ENCODE measurements at places on chromosomes 2 and 18.

- no peak for DNase-seq
Observed at GRCh38 chr2:33272001-33272400, 204.4 kb upstream of the RASGRP3 start.

DNA sequence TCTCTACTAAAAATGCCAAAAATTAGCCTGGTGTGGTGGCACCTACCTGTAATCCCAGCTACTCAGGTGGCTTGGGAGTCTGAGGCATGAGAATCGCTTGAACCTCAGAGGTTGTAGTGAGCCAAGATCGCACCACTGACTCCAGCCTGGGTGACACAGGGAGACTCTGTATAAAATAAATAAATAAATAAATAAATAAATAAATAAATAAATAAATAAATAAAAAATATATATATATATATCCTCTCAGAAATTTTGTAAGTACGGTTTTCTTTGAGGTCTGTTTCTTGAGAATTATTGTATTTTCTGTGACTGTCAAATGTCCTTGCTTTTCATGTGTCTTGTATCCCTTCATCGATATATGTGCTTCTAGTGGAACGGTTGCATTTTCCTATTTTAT lies 406.9 kb upstream of the FIGN start:
- no peak for DNase-seq

DNA sequence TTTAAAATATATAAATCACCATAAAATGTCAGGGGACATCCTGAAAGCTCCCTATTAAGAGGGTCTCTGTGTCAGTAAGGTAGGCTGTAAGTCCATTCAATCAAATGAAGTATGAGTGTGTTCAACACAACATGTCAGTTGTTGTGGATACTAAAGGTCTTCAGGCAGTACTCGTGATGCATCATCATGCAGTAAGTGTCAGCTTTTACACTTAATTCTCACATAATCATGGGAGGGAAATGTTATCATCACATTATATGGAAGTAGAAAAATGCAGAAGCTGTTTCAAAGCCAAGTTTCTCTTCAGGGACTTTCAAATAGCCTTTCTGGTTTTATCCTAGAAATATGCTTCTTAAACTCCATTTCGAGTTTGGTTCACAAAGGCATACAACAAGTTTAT lies 477.1 kb upstream of the ID2 start:
- no peak for DNase-seq

GRCh38 chr18:13834496-13835015 lies 10.6 kb downstream of the MC5R start:
- no peak for DNase-seq

- no peak for DNase-seq
Observed at GRCh38 chr2:1715184-1716013, 28.9 kb downstream of the PXDN start.

- peak; percentile 23 for DNase-seq
Observed at GRCh38 chr2:98822301-98823164, 91.6 kb upstream of the MGAT4A start.

GRCh38 chr2:182792441-182792840 lies 74.0 kb downstream of the FRZB start:
- no peak for DNase-seq

DNA sequence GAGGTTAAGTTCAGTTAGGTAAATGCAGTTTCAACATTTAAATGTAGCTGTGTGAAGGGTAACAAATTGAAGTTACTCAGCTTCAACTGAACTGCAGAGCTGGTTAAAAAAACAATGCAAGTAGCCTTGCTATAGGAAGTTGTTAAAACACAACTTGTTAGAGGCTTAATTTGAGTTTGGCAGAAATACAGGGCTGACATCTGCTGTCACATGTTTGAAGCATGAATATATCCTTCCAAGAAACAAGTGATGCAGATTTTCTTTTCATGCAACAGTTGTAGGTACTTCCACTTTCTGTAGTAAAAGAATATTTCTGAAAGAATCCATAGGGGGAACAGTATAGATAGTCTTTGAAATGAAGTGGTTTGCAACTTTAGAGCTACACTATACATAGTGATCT lies 208.7 kb upstream of the RASGRP3 start:
- no peak for DNase-seq

GRCh38 chr18:37419315-37419714 lies 146.3 kb downstream of the CELF4 start:
- no peak for DNase-seq

DNA sequence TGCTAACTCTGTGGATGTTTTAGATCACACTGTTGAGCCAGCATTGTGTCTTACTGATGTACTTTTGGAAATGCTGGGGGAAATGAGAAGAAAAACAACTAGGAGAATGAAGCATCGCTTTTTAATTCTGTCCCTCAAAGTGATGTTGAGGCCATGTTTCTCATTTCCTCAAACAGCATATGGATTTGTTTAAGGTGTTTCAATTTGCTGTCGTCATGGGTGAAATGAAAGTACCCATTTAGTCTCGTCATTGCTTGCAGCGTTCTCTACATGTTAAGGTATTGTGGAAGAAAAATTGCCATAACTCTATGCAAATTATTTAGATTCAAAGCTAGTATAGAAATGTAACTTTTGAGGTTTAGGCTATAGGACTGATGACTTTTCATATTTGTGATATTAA lies 151.3 kb downstream of the KCTD1 start:
- DNase-seq: no peak

DNA sequence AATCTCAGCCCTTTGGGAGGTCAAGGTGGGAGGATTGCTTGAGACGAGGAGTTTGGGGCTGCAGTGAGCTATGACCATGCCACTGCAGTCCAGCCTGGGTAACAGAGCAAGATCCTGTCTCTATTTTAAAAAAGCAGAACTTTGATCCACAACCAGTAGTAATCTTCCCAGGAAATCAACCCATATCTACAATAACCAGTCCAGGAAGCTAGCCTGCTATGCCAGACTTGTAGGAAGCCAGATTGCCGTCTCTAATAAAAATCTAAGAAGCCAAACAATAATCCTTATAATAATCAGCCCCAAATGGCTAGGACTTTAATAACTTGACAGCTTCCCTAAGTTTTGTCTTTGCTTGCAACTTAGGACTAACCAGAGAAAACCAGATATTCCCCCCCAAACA lies 9.0 kb upstream of the ALMS1 start:
- DNase-seq: no peak

GRCh38 chr2:230984393-230985220 lies 11.3 kb upstream of the SPATA3 start:
- no peak for DNase-seq

GRCh38 chr2:203596183-203596582 lies 61.1 kb upstream of the RAPH1 start:
- DNase-seq: no peak

GRCh38 chr2:67515056-67515455 lies 117.9 kb downstream of the ETAA1 start:
- DNase-seq: no peak

GRCh38 chr2:200814917-200815316 lies 3.2 kb downstream of the BZW1 start:
- DNase-seq: no peak

DNA sequence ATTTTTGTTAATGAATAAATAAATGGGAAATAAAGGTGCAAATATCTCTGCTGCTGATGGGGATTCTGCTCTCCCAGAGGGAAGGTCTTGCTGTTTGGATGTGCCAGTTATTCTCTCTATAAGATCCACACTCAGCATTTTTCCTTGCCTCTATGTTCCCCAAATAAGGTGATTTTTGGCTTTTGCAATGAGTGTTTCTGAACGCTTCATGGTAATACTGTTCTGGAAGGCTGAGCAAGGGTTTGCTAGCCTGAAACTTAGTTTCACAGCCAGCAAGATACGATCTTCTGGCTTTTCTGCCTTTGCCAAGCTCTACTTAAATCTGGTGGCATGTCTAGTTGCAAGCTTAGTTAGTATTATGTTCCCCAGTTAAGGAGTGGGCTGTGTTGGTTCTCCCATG lies 114.6 kb downstream of the LPIN1 start:
- DNase-seq: no peak

GRCh38 chr2:172103471-172104272 lies 972 bp upstream of the DLX2 start:
- peak; percentile 79 for DNase-seq

GRCh38 chr2:197952540-197953202 lies 148.3 kb downstream of the PLCL1 start:
- no peak for DNase-seq

GRCh38 chr2:196670342-196670741 lies 30.8 kb downstream of the CCDC150 start:
- no peak for DNase-seq

- DNase-seq: no peak
Observed at GRCh38 chr2:204407204-204408014, 137.9 kb upstream of the PARD3B start.

- DNase-seq: no peak
Observed at GRCh38 chr2:163553601-163554000, 182.2 kb downstream of the FIGN start.

DNA sequence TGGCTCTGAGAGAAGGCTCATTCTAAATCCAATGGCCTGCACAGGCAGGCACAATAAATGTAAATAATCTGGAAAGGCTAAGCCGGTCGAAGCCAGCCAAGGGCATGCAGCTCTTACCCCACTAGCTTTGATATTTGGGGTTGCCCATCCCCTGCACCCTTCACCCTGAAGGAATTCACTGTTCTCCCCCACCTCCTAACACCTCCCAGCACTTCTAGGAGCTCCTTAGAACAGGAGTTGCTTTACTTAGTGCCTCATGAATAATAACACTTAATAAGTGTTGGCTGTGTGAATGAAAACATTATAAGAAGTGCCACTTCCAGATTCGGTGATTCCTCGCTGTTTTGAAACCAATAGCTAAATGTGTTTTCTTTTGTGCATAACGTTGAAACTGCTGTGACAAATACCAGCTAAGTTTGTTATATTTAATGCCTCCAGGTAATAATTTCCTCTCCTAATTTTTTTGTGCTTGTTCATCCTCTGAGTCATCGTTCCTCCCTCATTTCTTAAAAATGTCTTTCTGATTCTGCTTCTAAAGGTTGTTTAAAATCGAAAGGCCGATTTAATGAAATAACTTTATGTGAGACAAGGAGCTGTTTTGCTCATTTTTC lies 458.8 kb downstream of the METTL4 start:
- DNase-seq: no peak

DNA sequence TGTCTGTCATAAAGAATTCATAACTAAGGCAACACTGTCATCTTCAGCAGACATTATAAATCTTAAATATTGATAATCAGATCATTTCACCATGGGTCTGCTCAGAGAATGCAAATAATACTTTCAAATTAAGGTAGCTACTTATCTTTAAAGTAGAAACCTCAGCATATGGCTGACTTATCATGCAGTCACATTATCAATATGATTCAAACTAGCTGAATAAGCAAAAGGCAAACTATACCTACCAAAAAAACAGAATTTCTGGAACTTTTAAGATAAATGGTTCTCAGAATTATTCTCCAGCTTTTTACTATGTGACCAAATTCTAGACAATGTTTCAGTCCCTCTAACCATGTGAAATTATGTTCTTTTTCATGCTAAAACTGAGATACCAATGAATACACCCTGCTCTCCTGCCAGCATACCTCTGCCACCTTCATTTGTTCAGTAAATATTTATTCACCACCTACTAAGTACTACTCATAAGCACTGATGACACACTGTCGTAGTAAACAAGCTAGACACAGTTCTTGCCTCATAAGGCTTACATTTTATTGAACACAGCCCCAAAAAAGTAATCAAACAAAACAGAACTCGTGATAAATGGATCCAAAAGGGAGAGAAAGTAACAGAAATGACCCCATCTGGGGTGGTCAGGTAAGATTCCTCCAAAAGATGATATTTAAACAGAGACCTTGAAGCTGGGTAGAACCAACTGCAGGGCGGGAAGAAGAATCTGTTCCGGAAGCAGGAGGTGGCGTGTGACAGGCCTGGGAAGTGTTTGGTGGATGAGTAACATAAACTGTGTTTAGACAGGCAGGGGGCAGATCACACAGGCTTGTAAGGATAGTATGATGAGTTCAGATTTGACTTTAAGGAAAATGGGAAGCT lies 17.7 kb downstream of the SPIRE1 start:
- no peak for DNase-seq

DNA sequence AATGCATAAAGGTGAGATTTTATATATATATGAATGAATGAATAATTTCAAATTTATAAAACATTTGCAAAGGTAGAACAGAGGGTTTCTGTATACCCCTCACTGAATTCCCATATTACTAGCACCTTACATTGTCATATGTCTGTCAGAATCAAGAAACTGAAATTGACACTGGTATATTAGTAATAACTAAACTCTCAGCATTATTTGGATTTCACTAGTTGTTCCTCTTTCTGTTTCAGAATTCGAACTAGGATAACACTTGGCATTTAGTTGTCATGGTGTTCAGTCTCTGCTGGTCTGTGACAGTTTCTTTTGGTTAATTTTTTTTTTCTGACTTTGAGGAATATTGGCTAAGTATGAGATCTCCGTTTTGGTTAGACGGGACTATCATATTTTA lies 275.9 kb downstream of the DCC start:
- no peak for DNase-seq

DNA sequence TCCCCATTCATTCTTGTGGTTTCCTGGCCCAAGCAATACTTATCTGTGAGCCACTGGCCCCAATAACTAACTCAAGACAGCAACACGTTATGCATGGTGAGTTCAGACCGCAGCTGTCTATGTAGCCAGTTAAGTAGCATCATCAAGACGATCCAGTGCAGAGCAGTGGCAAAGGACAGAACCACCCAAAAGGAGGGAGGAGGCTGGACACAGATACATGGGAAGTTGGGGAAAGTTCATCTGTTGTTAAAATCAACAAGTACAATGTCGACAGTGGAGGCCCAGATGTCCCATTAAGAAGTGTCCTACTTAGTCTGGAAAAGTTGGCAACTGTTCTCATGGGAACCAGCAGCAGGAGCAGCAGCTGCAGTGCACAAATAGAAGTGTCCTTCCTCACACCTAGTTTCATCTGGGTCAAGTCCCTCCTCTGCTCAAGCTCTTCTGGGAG lies 106.9 kb upstream of the THOC1 start:
- DNase-seq: no peak

GRCh38 chr18:41391616-41392595 lies 563.1 kb upstream of the PIK3C3 start:
- peak; percentile 26 for DNase-seq

DNA sequence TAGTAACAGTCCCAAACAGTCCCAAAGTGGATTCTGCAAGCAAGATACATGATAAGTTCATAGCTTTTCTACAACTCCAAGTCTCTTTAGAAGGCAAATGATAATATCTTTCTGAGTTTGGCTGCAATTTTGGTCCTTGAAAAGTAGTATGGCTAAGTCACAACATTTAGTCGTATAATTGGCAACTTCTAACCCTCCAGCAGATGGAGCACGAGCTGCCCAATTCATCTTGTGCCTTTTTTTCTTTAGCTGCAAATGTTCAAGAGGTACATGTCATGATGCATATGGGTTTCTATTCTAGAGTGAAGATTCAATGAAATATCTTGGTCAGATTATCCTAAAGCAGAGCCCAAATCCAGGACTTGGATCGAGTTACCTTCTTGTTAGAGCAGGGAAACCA lies 127.0 kb upstream of the KLHL14 start:
- DNase-seq: no peak

DNA sequence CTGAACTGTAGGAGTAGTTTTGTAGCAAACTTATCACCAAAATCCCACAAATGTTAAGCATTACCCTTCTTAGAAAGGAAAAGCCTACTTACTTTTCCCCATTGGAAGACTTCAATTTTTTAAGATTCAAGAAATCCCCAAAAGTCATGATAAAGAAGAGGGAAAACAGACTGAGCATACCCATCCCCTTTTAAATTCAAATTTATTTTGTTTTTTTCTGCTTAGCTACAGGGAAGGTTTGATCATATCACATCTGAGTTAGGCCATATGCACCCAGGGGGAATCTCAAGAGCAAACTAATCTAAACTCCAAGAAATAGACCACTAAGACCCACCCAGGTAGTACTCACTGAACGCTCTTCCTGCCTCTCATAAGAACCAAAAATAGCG lies 174.6 kb downstream of the TGIF1 start:
- no peak for DNase-seq

- no peak for DNase-seq
Observed at GRCh38 chr2:217847552-217848350, 155.0 kb downstream of the TNS1 start.
